ENCODE measurements at places on chromosomes 16 and 17. TPM values are rescaled to one million over a fixed set of nuclear protein-coding genes. Genes with fewer than 3 reads are reported as not detected.

HAS3 gene
- 0.55 TPM for total RNA-seq

KCNJ2 gene
- not detected for total RNA-seq

MPP3 gene
- total RNA-seq: not detected

TBC1D3I gene
- total RNA-seq: 0.20 TPM

CTRL gene
- 4.1 TPM for total RNA-seq

ERCC4 gene
- total RNA-seq: 13.1 TPM

KRT32 gene
- total RNA-seq: not detected

GINS2 gene
- 68.7 TPM for total RNA-seq

RHBDF2 gene
- 38.2 TPM for total RNA-seq

CDH16 gene
- total RNA-seq: not detected

ASPA gene
- not detected for total RNA-seq

SSH2 gene
- 28.1 TPM for total RNA-seq

DNA sequence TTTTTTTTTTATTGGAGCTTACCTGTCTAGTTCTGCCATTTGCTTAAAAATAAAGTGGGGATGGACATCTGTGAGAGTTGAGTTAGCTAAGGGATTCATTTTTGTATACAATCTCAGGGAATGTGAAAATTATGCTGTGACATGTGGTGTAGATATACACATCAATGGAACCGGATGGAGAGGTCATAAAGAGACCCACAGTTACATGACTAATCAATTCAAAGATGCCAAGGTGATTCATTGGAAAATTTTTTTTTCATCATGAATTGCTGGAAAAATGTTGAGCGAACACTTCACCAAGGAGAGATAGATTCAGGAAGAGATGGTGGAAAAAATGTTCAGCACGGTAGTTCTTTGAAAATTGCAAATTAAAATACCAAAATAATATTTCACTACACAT lies 605.4 kb upstream of the KIF2B start:
- H3K27ac ChIP-seq: no peak overlapping the region
- H3K36me3 ChIP-seq: no peaks in the 10 kb centered on the region
- H3K4me3 ChIP-seq: no peak overlapping the region
- H3K4me1 ChIP-seq: no peaks in the 10 kb centered on the region
- DNase-seq: no peak
- H3K27me3 ChIP-seq: no peaks in the 10 kb centered on the region

DNA sequence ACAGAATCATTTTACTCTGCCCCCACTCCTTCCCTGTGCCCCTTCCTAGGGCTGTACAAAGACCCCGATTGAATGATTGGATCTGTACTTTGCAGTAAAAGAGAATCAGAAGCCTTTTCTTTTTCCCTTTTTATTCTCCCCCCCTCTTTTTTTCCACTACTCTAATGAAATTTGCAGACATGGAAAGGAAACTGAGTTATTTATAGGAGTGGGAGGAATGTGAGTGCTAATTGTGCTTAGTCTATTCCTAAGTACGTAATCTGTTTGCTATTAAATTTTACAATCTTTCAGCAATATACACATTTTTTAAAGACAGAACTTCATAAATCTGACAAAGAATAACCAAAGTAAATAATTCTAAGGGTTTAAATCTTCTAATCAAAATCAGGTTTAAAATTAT lies 314.3 kb downstream of the MAP2K6 start:
- H3K4me1 ChIP-seq: no peaks in the 10 kb centered on the region
- no peaks in the 10 kb centered on the region for H3K36me3 ChIP-seq
- H3K27ac ChIP-seq: no peak overlapping the region
- DNase-seq: no peak

- no peaks in the 10 kb centered on the region for H3K27me3 ChIP-seq
- H3K36me3 ChIP-seq: no peaks in the 10 kb centered on the region
- no peak for DNase-seq
These were observed 62.1 kb downstream of the DYNLRB2 start for GRCh38 chr16:80602894-80603293.

- H3K36me3 ChIP-seq: no peaks in the 10 kb centered on the region
- peak overlapping the region; percentile 13 for H3K27ac ChIP-seq
- H3K4me3 ChIP-seq: no peak overlapping the region
These were observed 4.8 kb downstream of the RNF222 start for GRCh38 chr17:8392674-8393469.

- no peak overlapping the region for H3K27ac ChIP-seq
- no peaks in the 10 kb centered on the region for H3K27me3 ChIP-seq
- H3K4me1 ChIP-seq: peaks cover 4% of the 10 kb centered on the region
- no peaks in the 10 kb centered on the region for H3K36me3 ChIP-seq
- no peak overlapping the region for H3K4me3 ChIP-seq
These were observed 403.0 kb downstream of the SEC14L1 start for GRCh38 chr17:77543801-77544200.

DNA sequence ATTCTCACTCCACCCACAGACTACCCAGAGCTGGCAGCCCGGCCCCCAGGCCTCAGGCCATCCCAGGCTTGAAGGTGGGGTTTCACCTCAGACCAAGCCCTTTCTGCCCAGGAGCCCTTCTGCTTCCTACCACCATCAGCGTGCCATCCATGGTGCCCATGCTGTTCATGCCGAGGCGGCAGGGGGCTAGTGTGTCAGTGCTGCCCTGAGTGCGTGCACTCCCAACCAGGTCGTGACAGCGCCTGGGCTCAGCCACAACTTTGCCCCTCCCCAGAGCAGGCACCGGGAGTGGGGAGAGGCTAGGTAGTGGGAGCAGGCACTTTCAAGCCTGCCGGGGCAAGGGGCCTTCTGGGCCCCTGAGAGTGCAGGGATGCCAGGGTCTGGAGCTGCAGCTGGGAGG lies 8.5 kb downstream of the B3GNT9 start:
- no peak overlapping the region for H3K27ac ChIP-seq
- no peaks in the 10 kb centered on the region for H3K27me3 ChIP-seq
- no peak overlapping the region for H3K4me3 ChIP-seq
- no peak for DNase-seq

- no peaks in the 10 kb centered on the region for H3K36me3 ChIP-seq
- DNase-seq: no peak
These were observed 6.3 kb upstream of the RGS9 start for GRCh38 chr17:65130832-65131231.

DNA sequence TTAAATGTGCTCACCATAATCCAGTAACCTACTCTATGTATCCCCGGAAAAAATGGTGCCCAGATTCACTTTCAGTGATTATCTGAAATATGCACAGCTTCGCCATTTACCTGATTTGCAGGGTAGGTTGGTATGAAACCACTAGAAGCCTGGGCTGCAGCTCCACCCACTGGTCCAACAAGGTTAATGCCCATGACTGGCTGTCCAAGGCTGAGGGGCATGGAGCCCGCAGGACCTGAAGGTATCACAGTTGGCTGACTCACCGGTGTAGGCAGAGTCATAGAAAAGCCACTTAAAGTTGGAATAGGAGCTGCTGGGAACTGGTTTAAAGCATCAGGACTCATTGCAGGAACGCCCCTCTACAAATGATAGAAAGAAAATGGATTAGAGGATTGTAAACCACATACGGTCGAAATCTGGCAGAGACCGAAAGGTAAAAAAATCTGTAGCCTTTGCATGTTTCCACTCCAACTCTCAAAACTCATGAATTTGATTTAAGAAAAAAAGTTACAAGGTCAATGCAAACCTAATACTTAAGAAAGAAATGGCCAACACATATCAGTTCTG lies 38.6 kb downstream of the SYNRG start:
- no peak overlapping the region for H3K27ac ChIP-seq
- H3K4me3 ChIP-seq: no peak overlapping the region
- H3K27me3 ChIP-seq: no peaks in the 10 kb centered on the region
- no peaks in the 10 kb centered on the region for H3K4me1 ChIP-seq

GRCh38 chr17:50866950-50867362 lies 802 bp upstream of the TOB1 start:
- peak overlapping the region; percentile 98 for H3K27ac ChIP-seq
- peaks cover 10% of the 10 kb centered on the region for H3K36me3 ChIP-seq
- peaks cover 62% of the 10 kb centered on the region for H3K4me1 ChIP-seq
- peak; percentile 76 for DNase-seq
- H3K4me3 ChIP-seq: peak overlapping the region; percentile 91

GRCh38 chr16:86320237-86320595 lies 190.1 kb upstream of the FOXF1 start:
- H3K27ac ChIP-seq: no peak overlapping the region
- no peaks in the 10 kb centered on the region for H3K27me3 ChIP-seq
- no peak overlapping the region for H3K4me3 ChIP-seq
- no peak for DNase-seq

DNA sequence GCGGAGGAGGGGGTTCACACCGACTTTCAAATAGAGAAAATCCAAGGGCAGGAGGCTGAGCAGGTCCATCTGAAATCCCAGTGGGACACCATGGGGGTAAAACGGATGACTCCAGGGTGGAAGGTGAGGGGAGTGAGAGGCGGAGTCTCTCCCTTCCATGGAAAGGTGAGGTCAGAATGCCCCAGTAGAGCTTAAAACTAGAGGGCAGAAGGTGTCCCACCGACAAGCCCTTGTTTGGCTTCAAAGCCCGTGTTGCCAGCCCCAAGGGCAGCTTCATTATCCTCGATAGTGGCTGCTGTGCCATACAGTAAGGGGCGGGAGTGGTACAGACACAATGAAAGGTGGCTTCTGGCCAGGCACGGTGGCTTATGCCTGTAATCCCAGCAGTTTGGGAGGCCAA lies 55.7 kb downstream of the CNGB1 start:
- H3K4me3 ChIP-seq: no peak overlapping the region
- H3K27ac ChIP-seq: no peak overlapping the region
- H3K27me3 ChIP-seq: no peaks in the 10 kb centered on the region
- no peaks in the 10 kb centered on the region for H3K36me3 ChIP-seq
- H3K4me1 ChIP-seq: no peaks in the 10 kb centered on the region

- no peak overlapping the region for H3K4me3 ChIP-seq
- H3K36me3 ChIP-seq: no peaks in the 10 kb centered on the region
- DNase-seq: no peak
These were observed 121.2 kb downstream of the IRX3 start for GRCh38 chr16:54165174-54165911.

GRCh38 chr17:19716108-19717030 lies at the start of gene SLC47A2:
Gene SLC47A2, minus strand, starts transcription at chr17:19716584. Its CDS starts 29 bp downstream, at chr17:19716555.
- H3K27ac ChIP-seq: no peak within 1 kb of the TSS
- H3K4me1 ChIP-seq: no peaks in the 10 kb centered on the region
- no peaks in the 10 kb centered on the region for H3K27me3 ChIP-seq

GRCh38 chr17:29102741-29103181 lies 59.8 kb downstream of the PIPOX start:
- H3K4me3 ChIP-seq: no peak overlapping the region
- H3K27me3 ChIP-seq: no peaks in the 10 kb centered on the region
- no peaks in the 10 kb centered on the region for H3K4me1 ChIP-seq

GRCh38 chr16:49980166-49980565 lies 44.9 kb upstream of the CNEP1R1 start:
- no peak overlapping the region for H3K4me3 ChIP-seq
- H3K36me3 ChIP-seq: no peaks in the 10 kb centered on the region
- no peaks in the 10 kb centered on the region for H3K27me3 ChIP-seq
- no peak overlapping the region for H3K27ac ChIP-seq

GRCh38 chr17:74520016-74520434 lies 11.2 kb downstream of the CD300LB start:
- H3K27me3 ChIP-seq: peaks cover 3% of the 10 kb centered on the region
- H3K27ac ChIP-seq: no peak overlapping the region
- no peaks in the 10 kb centered on the region for H3K4me1 ChIP-seq
- no peak for DNase-seq
- H3K36me3 ChIP-seq: no peaks in the 10 kb centered on the region
- no peak overlapping the region for H3K4me3 ChIP-seq

DNA sequence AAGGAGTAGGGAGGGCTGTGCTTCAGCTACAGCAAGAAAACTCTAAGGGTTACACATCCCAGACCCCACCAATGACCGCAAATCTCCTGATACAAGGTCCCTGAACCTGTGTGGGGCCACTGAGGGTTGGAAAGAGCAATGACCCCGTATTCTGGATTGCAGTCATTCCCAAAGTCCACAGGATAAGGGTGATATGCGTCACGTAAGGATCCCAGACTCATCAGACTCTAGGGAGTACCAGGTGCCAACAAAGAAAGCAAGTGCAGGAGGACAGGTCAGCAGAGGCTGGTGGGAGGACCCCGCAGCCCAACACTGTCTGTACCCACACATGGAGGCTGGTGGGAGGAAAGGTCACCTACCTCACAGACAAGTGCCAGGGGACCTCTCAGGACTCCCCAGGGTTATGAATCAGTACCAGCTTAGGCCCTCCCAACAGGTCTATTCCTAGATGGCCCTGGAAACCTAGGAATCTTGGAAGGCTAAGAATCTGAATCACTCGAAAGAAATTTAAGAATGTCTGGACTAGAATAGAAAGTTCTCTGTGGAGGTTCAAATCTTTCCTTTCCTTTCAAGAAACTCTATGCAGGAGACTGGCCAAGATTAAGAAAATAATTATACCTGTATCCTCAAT lies 16.2 kb downstream of the PITPNA start:
- H3K4me3 ChIP-seq: no peak overlapping the region
- no peak for DNase-seq
- H3K4me1 ChIP-seq: no peaks in the 10 kb centered on the region
- no peaks in the 10 kb centered on the region for H3K27me3 ChIP-seq
- no peak overlapping the region for H3K27ac ChIP-seq

- no peaks in the 10 kb centered on the region for H3K27me3 ChIP-seq
- no peak for DNase-seq
- H3K27ac ChIP-seq: no peak overlapping the region
- no peaks in the 10 kb centered on the region for H3K36me3 ChIP-seq
- no peak overlapping the region for H3K4me3 ChIP-seq
These were observed 90.3 kb upstream of the MPHOSPH6 start for GRCh38 chr16:82260212-82260795.

DNA sequence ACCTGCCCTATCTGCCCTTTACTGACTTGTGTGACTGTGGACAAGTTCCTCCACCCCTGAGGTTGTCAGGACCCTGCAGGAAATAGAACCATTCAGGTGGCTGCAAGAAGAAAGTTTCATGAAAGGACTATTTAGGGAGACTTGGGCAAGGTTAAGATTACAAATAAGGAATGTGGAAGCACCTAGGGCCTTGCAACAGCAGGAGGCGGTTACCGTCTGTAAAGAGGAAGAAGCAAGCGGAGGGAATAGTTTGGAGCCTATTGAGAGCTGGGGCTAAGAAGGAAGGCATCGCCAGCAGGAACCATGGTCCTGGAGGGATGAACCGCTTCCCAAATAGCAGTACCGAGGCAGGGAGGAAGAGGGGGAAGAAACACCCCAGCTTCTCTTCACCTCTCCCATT lies 132.4 kb downstream of the PRKCB start:
- H3K27me3 ChIP-seq: no peaks in the 10 kb centered on the region
- H3K27ac ChIP-seq: no peak overlapping the region
- no peak overlapping the region for H3K4me3 ChIP-seq
- peaks cover 16% of the 10 kb centered on the region for H3K4me1 ChIP-seq

Measured in CD8-positive, alpha-beta memory T cell (primary cell).